ENCODE measurements at places on chromosomes 2 and 18. TPM values are rescaled to one million over a fixed set of nuclear protein-coding genes. Genes with fewer than 3 reads are reported as not detected.

AQP12A gene
- total RNA-seq: not detected

GRCh38 chr2:198880421-198880820 is 577.3 kb downstream of the SATB2 start:
- DNase-seq: no peak

DNA sequence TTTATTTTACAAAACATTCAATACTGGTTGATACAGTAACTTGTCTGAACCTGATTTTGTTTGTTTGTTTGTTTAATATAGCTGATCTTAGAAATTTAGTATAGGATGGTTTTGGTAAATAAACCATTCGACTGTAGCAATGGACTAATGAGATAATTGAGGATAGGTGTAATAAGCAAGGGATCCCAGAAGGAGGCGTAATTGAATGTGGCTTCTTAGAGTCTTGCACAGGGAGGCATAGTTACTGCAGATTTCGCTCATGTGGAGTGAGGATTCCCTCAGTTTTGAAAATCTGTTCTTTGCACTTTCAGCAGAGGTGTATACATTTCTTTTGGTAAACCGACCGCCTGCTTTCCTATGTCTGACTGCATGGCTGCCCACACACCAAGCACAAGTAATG is 709.6 kb downstream of the SOCS6 start:
- no peak for DNase-seq

- no peak for DNase-seq
Measured at GRCh38 chr2:189045836-189046235, 71.7 kb downstream of the COL3A1 start.

PTH2R gene
- 0.12 TPM for total RNA-seq

DNA sequence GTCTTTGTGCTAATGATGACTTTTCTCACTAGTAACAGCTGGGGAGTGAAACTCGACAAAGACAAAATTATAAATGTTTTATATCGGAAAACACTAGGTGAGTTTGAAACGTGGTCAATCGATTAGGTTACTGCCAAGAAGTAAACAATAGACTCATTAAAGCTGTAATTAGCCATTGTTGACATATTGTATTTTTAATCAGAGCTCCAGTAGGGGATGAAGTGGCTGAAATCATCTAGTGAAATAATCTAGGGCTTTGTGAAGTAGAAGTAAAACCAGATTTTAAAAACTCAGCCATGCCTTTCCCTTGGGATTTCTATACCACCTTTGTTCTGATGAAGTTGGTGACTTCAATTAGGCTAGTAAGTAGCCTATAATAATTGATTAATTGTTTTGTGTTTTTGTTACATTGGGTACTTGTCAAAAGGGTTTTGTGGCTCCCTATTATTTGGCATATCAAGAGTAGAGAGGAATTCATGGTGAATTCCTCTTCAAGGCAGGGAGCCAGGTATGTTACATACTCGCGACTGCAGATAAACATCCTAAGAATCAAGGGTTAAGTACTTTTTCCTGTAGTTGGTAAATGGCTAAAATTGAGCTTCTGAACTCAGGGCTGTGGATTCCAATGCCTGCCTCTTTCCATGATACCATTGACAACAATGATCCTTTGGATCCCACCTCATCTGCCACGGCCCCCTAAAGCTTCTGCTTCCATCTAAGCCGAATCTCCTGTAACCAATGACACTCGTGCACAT is 31.6 kb downstream of the RAB27B start:
- no peak for DNase-seq

RNU2-63P gene
- total RNA-seq: 48.9 TPM

DNA sequence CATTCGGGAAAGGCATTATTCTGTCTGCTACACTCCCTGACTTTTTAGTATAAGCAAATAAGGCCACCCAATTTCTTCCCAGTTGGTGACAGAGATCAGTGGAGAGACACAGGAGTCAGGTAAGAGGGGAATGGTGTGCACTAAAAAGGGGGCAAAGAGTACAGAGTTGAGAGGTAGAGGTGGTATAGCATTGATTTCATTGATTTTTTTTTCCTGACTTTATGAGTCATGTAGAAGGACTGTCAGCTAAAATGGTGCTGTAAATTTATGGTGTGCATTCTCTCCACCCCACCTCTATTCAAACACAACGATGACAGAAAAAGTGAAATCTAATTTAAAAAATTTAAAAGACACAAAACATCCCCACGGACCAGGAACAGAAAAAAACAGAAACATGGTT is 23.7 kb upstream of the ST8SIA3 start:
- DNase-seq: no peak

MBD1 gene
- 97.8 TPM for total RNA-seq

CLIP4 gene
- total RNA-seq: 36.7 TPM

RGPD3 gene
- total RNA-seq: not detected

GRCh38 chr2:232200195-232200594 is 178.4 kb upstream of the ALPP start:
- DNase-seq: no peak

MC5R gene
- 0.12 TPM for total RNA-seq

- DNase-seq: peak; percentile 45
Measured at GRCh38 chr2:152594022-152594766, 123.1 kb downstream of the PRPF40A start.

- no peak for DNase-seq
Measured at GRCh38 chr2:54191361-54192135, 64.5 kb downstream of the TSPYL6 start.

DNA sequence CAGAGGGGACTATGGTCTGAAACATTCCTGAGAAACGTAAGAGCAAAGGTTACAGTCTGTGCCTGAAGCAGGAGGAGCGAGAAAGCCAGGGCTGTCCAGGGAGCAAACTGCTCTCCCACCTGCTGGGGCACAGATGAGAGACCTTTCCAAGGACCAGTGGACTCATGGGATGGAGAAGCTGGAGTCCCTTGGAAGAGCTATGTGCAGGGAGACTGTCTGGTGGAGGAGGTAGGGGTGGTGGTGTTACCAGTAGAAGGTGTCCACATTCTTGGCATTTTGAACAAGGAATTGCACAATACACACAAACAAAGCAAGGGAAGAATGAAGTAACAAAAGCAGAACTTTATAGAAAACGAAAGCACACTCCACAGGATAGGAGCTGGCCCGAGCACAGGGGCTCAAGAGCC is 97.9 kb upstream of the CYRIA start:
- DNase-seq: no peak

Data from activated CD8-positive, alpha-beta memory T cell treated with anti-CD3 and anti-CD28 coated beads, Interleukin-2, amount 10 ng/mL, durations not matched to agents 7 days and 5 days (primary cell).